ENCODE measurements at places on chromosomes 1 and 21.

GRCh38 chr1:223177681-223178080 lies 34.6 kb upstream of the TLR5 start:
- DNase-seq = no peak

- no peak for DNase-seq
These were observed 302.8 kb downstream of the MATN1 start for GRCh38 chr1:30420519-30421050.

DNA sequence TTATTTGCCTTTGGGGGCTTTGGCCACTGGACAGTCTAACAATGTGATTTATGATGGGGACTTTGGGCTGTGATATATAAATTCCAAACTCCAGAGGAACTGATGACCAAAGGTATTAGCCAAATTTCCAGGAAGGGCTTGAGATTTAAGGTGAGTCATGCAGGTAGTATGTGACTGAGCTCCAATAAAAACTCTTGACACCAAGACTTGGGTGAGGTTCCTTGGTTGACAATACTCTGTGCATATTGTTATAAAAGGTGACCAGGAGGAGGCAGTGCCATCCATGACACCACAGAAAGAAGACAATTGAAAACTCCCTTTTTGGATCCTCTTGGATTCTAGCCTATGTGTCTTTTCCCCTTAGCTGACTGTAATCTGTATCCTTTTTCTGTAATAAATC lies 392.7 kb upstream of the LRRC7 start:
- DNase-seq = no peak

DNA sequence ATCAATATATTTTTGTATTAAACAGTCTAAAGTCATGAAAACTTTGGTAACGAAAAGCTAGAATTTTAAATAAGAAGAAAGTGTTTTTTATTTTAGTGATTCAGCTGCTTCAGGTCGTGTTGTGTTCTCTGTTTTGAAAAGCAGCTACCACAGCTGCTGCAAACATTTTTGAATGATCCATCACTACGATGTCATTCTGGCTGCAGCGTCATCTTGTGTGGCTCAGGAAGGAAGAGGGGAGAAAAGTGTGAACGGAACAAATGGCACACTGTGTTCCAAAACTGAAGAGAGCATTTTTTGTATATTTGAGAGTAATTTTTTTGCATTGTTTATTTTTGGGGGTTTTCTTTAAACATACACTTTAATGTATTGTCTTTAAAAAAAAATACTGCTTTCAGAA lies 323.0 kb upstream of the ADGRL2 start:
- no peak for DNase-seq

GRCh38 chr1:195973311-195973904 lies 634.8 kb downstream of the KCNT2 start:
- DNase-seq = no peak

GRCh38 chr1:119631433-119632102 lies 16.5 kb downstream of the ZNF697 start:
- no peak for DNase-seq

GRCh38 chr1:44212355-44213221 lies 683 bp upstream of the DMAP1 start:
- no peak for DNase-seq

All from iPS DF 19.7 (cell line).